ENCODE measurements at places on chromosomes 6 and 20.

DNA sequence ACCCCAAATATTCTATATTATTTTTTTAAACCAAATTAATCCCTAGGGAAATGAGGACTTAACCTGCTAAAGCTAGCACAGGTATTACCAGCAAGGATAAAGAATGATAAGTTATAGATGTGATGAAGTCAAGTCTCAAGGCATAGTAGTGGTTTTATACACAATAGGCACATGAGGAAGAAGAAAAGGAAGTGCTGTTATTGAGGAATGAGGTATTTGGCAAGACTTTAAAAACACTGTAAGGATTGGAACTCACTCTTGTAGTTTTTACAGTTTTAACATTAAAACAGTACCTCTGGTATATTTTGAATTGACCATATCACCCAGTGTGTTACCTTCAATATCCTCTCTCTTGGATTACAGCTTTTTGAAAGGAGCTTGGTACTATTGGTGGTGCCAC, 54.6 kb downstream of the PHF3 start:
- no peak for DNase-seq

DNA sequence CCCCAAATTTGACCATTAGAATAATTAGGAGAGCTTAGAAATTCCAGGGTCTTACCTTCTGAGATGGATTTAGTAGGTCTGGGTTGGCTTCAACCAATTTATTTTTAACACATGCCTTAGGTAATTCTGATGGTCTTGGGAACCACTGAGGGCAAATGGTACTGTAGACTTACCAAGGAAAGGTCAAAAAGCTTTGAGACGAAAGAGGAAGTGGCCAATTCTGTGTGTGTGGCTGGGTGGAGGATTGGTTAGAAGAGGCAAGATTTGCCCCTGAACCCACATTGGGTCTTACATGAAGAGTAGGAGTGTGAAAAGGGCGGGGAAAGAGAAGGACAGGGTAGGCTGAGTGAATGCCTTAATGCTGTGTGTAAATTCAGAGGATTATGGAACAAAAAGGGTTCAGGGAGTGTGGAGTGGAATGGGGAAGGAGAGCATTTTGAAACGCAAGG, 2.7 kb downstream of the ITCH start:
- peak; percentile 34 for DNase-seq

DNA sequence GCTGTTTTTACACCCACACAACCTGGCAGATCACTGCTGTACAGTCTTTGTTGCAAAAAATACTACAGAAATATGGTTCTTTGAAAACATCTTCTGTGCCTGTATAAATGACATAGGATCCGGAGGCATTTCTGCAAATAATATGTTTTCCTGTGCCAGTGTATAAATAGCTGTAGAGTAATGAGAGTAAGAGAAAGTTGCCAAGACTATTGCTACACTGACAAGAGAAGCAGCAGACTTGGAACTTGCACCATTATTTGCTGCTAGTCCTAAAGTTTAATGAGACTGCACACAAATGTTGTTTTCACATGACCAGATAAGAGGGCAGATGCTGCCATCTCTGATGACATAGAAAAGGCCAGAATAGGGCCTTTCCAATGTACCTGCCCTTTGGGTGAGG, 50.0 kb upstream of the DTNBP1 start:
- DNase-seq = no peak

DNA sequence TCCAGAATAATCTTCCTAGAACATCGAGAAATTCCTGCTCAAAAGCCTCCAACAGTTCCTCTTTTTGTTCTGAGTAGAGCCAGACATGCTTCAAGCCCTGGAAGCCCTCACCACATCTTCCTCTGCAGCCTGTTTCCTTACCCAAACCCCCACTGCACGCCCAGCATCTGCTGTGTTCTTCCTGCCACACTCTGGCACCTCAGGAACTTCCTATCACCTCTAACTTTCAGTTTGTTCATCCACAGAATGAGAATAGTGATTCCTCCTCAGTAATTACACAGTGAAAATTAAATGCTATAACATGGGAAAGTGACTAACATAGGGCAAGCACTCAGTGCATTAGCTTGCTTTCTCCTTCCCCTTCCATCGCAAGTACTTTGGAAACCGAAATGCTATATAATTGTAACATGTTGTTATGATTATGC, 26.3 kb downstream of the C6orf89 start:
- peak; percentile 12 for DNase-seq

DNA sequence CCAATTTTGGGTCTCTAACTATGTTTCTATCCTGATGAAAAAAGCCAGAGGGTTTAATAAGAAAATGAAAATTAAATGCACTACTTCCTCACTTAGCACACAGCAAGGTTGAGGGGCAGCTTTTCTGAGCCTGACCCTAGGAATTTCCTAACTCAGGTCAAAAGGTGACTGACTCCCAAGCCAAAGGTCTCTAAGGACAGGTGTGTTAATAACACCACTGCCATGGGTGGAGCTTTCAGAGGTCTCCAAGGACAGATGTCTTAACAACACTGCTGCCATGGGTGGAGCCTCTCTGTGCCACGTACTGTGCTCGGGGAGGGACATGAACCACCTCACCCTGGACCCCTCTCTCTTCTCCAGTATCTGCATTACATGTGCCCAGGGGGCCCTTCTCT, 339.2 kb downstream of the PRKN start:
- no peak for DNase-seq

- DNase-seq = no peak
Measured at GRCh38 chr6:42936398-42936797, 7.1 kb downstream of the CNPY3 start.

DNA sequence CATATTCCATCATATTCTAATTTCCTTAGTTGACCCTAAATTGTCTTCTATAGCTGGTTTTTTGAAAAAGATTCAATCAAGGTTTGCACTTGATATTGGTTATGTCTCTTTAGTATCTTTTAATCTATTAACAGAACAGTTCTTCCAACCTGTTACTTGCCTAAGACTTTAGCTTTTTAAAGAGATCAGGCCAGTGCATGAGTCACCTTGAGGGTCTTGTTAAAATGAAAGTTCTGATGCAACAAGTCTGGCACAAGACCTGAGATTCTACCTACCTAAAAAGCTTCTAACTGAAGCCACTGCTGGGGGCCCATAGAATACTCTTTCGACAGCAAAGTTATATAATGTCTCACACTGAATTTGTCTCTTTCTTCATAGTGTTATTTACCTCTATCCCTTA, 3.2 kb downstream of the USP45 start:
- DNase-seq = no peak

GRCh38 chr20:64107736-64108457, 532 bp upstream of the NPBWR2 start:
- no peak for DNase-seq
